ENCODE measurements at places on chromosomes 3 and 15. TPM values are rescaled to one million over a fixed set of nuclear protein-coding genes. Genes with fewer than 3 reads are reported as not detected.

DNA sequence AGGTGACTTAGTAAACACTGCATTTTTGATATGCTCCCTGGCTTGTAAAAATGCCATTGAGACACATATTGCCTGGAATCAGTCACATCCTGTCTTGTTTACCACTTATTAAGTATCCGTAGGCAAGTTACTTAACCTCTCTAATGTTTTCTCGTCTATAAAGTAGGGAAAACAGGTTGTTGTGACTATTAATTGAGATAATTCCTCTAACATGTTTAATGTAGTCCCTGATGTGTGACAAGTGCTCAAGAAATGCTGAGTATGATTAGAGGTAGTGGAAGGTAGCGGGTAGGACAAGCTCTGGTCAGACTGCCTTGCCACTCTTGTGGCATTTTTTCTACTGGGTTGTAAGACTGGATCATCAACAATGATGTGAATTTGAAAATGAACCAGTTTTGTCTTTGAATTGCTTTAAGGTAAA, 54.1 kb downstream of the NFKBIZ start:
- no peak for DNase-seq

GPR156 gene
- 0.10 TPM for total RNA-seq

RASL12 gene
- total RNA-seq = not detected

CFAP92 gene
- total RNA-seq = not detected

DNA sequence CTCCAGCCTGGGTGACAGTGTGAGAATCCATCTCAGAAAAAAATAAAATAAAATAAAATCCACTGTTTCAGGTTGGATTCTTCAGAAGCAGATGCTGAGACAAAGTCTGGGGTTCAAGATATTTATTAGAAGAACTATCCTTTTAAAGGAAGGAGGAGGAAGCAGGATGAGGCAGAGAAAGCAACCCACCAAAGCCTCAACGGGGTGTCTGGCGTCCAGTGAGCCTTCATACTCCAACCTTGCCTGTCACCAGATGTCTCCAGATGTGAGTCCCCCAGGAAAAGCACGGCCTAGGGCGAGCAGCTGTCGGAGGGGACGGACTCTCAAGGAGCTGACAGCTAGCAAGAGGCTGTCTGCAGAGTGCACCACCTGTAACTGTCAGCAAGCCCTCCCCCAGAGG, 37.3 kb downstream of the MB21D2 start:
- no peak for DNase-seq

All from activated CD4-positive, alpha-beta T cell treated with anti-CD3 and anti-CD28 coated beads, Interleukin-2, amount 10 ng/mL, durations not matched to agents 7 days and 5 days (primary cell).